ENCODE measurements at places on chromosomes 13 and 19.

- DNase-seq = peak; percentile 83
Observed at GRCh38 chr19:2774083-2774679, 8.9 kb downstream of the SGTA start.

DNA sequence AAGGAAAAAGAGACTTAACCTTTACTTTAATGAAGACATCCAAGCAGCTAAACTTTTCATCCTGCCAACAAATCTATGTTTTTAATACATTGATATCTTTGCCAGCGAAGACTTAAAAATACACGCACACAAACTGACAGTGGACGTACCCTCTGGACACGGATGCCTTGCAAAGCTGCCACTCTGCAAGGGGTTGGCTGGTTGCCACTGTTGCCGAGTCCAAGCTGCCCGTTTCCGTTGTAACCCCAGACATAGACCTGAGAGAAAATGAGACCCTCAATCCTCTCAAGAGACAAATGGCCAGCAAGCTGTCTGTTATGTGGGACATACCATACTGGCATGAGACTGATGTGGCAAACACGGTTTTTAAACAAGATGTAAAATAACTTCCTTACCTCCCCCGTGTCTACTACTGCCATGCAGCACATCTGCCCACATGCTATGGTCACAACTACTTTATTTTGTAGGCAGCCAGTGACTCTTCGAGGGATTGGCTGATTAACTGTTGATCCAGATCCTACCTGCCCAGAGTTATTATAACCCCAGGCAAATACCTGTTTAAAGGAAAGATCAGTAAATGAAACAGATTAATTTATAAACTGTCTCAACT lies 21.2 kb downstream of the RCBTB2 start:
- peak; percentile 58 for DNase-seq

DNA sequence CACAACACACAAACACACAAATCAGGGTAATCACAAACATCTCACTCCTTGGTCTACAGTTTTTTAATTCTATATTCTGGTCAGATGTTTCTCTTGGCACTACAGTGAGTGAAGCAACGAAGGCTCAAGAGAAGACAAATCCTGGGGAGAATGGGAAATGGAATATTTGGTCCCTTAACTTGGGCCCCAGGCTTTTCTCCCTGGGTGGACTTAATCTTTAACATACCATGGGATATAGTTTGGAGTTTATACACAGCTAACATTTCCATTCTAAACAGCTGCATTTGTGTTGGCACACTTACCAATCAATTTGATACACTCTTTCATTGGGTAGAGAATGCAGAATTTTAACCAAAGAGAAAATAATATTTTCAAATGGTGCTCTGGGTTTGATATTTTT lies 1132.6 kb upstream of the SLC10A2 start:
- no peak for DNase-seq

DNA sequence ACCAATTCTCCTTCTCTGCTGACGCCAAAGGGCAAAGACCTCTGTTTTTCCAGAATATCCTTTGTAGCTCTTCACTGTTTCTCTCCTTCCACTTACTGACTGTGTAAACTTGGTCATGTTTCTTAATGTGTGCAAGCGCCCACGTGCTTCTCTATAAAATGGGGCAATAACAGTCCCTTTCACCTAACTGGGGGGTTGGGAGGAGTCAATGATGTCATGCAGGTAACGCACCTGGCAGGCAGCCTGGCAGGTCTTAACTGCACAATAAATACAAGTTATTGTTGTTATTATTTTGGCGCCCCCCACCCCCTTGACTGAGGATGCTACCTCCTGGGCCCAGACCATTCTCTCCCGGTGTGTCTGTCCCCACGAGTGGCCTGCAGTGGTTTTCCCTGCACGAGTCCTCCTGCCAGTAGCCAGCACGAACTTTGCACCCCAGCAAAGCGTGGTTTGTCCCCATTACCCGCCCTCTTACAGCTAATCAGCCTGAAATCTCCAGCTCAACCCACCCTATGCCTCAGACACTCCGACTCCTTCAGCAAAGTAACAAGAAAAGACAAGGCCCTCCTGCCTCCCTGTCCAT lies 5.3 kb downstream of the SBSN start:
- DNase-seq = no peak

- no peak for DNase-seq
Observed at GRCh38 chr19:13098277-13099072, 4.2 kb downstream of the LYL1 start.
